Thymus (tissue), 14 donors: ENCODE measurements at places on chromosomes 16 and 17. TPM values are rescaled to one million over a fixed set of nuclear protein-coding genes. Genes with fewer than 3 reads are reported as not detected.

DNA sequence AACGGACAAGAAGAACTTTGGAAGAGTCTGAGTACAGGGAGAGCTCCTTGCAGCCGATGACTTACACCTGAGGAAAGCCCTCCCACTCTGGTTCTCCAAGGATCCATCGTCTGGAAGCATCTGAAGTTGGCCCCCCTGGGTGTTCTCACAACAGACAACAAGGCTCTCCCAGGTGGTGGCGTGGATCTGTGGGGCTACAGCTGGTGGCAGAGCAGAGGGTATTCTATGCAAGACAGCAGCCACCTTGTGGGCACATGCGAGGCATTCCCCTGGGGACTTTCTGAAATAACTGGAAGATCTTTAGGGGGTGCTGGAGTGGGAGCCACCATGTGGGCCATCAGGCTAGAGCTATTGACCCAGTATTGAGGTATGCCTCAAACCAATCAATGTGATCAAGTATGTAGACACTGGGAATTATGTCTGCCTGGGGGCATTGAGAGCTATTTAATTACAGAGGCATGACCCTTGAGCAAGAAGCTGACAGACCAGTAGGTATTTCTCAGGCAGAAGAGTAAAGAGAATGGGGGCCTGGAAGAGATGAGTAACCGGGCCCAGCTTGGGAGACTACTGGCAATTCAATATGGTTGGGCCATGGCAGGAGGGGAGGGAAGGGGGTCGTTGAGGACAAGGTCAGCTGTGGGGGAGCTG, 6.9 kb upstream of the KRT19 start:
- DNase-seq: no peak

DNA sequence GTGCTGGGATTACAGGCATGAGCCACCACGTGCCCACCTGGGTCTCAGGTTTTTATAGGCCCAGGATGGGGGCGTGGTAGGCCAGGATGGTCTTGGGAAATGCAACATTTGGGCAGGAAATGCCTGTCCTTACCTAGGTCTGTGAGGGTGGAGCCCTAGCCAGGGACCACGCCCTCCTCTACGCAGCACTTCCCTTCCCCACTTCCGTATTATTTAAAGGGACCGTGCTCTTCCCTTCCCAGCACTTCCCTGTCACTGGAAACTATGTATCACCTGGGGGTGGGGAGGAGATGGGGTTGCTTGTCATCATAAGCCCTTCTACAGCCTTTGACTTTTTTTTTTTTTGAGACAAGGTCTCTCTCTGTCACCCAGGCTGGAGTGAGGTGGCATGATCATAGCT, 238.9 kb upstream of the NLRP1 start:
- DNase-seq: no peak

DNA sequence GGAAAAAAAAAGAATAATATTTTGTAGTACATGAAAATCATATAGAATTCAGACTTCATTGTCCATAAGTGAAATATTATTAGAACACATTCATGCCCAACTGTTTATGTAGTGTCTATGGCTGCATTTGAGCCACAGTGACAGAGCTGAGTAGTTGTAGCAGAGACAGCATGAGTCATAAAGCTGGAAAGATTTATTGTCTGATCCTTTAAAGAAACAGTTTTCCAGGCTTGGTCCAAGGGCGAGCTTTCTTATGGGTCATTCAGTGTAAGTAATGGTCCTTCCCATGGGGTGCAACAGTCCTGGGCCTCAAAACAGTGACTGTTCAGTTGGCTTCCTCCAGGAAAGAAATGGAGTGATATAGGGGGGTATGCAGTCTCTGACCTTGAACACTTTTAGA, 260.2 kb downstream of the HS3ST4 start:
- DNase-seq: no peak

- no peak for DNase-seq
Observed at GRCh38 chr16:78889346-78889745, 711.2 kb downstream of the MAF start.

DNA sequence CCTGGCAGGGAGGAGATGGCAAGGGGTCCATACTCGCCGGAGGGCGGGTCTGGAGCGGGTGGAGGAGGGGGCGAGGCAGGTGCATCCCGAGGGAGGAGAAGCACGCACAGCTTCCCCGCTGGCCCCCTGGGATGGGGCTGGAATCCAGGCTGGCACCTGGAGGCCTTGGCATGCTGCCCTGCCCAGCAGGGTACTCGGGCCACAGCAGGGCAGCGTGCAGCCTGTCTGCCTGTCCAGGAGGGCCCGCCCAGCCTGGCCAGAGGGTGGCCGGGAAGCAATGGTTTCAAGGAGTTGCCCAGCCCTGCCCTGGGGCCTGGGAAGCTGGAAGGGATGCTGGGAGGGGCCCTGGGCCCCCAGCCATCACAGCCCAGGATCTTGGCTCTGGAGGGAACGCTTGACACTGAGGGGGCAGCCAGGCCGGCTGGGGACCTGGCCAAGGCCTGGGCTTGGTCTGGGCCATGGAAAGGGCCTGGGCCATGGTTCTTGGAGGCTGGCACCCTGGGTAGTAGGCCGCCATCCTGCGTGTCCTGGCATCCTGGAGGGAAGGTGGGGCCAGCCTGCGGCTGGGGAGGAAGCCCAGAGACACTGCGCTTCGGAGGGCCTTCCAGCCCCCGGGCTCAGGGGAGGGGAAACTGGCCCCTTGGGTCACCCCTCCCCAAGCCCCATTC, 1.1 kb downstream of the GLIS2 start:
- no peak for DNase-seq

DNA sequence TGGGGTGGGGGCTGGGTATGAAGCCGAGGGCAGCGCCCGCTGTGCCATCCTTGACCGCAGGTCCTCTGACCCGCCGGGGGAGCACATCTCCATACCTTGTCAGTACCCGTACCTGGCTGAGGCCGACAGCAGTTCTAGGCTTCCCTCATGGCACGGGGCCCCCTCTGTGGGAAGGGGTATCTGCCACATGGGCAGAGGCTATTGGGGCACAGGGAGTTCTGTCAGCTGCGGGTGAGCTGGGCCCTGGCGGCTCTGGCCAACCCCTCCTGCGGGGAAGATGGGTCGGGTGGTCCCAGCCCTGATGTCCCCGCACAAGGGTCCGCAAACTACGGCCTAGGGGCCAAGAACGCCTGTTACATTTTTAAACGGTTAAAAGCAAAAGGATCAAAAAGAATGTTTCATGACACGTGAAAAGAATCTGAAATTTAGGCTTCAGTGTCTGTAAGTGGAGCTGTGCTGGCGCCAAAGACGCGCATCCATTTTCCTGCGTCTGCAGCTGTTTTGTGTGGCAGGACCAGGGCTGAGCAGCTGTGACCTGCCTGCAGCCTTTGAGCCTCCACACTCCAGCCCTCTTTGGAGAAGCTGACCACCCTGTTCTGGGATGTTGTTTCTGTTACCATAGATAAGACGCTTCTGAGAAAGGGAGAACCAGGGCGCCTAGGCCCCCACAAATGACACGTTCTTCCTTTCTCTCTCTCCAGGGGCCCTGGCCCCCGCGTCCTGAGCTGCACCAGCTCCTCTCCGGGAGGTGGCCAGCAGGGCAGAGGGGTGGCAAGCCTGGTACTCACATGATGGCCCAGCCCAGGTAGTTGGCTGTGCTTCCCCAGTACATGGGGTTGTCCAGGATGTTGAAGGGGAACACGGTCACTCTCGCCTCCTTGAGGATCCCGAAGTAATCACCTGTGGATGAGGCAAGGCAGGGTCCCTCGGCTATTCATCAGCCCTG, 12.7 kb upstream of the RASD1 start:
- DNase-seq: no peak

The TBX21 gene
- 1.6 TPM for polyA plus RNA-seq

DNA sequence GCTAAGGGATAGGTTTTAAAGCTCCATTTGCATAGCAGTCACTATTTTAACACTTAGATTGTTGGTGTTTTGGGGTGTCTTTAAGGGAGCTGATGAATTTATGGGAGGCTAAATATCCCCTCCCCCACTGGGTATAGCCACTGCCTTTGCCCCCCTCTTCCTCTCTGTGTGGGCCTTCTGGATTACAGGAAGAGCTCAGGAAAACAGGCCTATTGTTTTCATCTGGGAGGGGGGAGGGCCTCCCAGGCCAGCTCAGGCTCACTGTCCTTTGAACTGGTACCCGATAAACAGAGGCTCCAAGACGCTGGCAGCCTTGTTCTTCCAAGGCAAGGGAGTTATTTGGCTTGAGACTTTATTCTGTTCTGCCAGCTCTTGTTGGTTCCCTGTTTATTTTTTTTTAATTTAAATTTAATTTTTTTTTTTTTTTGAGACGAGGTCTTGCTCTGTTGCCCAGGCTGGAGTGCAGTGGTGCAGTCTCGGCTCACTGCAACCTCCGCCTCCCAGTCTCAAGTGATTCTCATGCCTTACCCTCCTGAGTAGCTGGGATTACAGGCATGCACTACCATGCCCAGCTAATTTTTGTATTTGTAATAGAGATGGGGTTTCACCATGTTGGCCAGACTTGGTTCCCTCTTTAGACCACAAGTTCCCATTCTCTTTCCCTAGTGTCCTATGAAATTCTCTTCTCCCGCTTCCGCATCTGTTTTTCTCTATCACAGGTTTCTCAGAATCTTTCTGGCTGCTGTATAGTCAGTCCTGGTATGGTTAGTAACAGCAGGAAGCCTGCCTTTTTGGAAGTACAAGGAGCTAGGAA, 25.1 kb downstream of the MINK1 start:
- DNase-seq: no peak

GRCh38 chr16:47876511-47876910, 279.3 kb downstream of the ABCC12 start:
- DNase-seq: no peak

GRCh38 chr16:53130159-53131049, 75.6 kb downstream of the CHD9 start:
- peak; percentile 80 for DNase-seq

- no peak for DNase-seq
Observed at GRCh38 chr16:13767215-13767614, 152.7 kb upstream of the ERCC4 start.

The TXNDC11 gene
- 46.4 TPM for polyA plus RNA-seq

DNA sequence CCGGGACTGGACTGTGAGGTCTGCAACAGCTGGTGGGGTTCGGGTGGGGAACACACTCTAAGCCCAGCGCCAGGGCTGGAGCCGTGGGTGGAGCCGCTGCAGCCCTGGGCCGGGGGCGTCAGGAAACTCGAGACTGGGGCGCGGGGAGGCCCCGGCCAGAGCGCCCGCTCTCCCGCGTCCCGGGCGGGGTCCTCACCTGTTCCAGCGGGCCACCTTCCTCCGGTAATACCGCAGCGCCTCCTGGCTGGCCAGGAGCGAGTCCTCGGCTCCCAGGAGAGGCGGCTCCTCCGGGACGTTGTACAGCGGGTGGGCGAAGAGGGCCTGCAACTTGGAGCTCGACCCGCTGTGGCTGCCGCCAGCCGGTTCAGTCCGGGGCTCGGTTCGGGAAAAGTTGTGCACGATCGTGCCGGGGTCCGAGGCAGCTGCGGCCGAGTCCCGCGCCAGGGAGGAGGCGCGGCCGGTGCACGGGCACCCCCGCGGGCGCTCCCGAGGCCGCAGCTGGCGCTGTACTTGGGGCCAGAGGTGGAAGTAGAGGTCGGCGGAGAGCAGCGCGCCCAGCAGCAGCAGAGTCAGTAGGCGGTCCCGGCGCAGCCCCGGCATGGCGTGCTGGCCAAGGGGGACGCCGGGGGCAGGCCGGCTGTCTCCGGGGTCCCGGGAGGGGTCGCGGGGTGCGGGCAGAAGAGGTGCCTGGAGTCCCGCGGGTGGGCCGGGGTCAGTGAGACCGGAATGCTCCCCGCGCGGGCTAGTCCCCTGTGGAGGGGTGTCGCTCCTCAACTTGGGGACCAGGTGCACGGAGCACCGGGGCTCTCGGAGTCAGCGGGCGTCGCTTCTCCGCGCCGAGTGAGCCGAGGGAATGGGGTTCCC, 868 bp downstream of the FAM20A start:
- no peak for DNase-seq

DNA sequence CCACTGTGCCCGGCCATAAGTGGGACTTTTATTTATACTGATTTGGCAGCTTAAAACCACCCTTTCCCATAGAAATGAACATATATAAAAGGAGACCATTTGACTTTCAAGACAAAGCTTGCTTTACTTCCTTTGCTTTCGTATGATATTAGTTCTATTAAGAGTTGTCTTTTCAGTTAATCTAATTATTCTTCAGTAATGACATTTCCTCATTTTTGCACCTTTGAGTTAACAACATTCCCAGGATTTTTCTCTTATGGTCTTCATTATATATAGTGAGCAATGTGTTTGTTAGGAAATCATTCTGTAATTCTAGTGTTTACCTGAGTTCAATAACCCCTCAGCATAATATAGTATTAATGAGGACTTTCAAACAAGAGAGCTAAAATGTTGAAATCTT, 173.8 kb downstream of the MAP2K6 start:
- DNase-seq: no peak

DNA sequence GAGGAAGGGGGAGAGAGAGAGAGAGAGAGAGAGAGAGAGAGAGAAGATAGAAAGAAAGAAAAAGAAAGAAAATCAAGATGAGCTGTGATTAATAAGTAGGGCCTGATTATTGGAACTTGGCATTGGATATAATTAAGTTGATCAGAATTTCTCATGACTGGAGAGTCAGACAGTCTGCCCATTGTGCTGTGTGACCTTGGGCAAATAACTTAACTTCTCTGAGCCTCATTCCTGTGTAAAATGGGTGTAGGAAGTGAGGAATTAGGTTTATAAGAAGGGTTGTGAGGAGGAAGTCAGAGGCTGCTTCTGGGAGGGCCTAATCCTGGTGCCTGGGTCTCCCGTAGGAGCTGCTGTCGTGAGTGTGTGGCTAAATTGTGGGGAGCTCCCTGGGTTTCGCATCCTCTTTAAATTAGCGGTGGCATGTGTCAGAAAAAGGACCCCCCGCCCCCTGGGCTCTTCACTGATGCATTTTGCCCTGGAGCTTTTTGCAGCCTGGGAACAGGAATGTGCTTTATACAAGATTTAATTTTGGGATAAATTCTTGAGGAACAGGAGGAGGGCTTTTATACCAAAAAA, 76.0 kb downstream of the CMIP start:
- DNase-seq: no peak

GRCh38 chr17:74520016-74520434, 11.2 kb downstream of the CD300LB start:
- no peak for DNase-seq

The KRTAP4-4 gene
- not detected for polyA plus RNA-seq

The SNX11 gene
- polyA plus RNA-seq: 23.6 TPM

- no peak for DNase-seq
Observed at GRCh38 chr16:80996688-80997138, 10.0 kb downstream of the CMC2 start.

DNA sequence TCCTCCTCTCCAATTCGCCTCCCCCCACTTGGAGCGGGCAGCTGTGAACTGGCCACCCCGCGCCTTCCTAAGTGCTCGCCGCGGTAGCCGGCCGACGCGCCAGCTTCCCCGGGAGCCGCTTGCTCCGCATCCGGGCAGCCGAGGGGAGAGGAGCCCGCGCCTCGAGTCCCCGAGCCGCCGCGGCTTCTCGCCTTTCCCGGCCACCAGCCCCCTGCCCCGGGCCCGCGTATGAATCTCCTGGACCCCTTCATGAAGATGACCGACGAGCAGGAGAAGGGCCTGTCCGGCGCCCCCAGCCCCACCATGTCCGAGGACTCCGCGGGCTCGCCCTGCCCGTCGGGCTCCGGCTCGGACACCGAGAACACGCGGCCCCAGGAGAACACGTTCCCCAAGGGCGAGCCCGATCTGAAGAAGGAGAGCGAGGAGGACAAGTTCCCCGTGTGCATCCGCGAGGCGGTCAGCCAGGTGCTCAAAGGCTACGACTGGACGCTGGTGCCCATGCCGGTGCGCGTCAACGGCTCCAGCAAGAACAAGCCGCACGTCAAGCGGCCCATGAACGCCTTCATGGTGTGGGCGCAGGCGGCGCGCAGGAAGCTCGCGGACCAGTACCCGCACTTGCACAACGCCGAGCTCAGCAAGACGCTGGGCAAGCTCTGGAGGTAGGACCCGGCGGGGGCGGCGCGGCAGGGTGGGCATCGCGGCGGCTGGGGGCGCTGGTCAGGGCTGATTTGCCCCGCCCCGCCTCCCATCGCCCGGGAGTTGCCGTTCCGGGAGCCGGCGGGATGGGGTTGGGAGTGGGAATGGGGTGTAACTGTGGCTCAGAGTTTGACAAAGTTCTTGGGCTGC, 567 bp downstream of the SOX9 start:
- DNase-seq: no peak
